ENCODE measurements at places on chromosomes 6 and 20.

GRCh38 chr6:157033428-157034140 is 256.4 kb downstream of the ARID1B start:
- no peak for DNase-seq

DNA sequence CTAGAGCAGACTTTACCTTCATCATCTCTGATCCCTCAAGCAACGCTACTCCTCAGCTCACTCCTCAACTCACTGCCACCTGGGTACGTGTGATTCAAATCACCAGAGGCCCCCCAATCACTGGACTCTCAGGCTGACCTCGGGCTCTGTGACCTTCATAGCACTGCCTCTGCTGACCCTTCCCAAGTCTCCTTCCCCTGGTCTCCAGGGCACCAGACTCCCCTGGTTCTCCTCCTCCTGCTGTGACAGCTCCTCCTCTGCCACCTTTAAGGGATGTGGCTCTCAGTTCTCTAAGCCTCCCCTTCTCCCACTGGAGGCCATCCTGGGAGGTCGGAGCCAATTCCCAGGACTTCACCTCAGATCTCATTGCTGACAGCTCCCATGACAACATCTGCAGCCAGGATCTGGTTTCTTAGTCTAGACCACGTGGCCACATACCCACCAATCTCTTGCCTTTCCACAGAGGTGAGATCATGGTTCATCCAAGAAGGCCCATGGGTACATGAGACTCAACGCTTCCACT is 90.4 kb downstream of the NFATC2 start:
- no peak for DNase-seq

- DNase-seq: no peak
Measured at GRCh38 chr20:35049776-35050352, 42.7 kb downstream of the TRPC4AP start.

DNA sequence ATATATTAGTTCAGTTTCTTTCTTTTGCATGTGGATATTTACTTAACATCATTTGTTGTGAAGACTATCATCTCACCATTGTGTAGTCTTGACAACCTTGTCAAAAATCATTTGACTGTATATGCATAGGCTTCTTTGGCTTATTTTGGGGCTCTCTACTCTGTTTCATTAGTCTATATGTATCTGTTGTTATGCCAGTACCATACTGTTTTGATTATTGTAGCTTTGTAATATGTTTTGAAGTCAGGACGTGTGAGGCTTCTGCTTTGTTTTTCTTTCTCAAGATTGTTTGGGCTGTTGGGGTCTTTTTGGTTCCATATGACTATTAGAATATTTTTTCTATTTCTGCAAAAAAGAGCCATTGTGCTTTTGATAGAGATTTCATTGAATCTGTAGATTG is 288.2 kb upstream of the RNF217 start:
- no peak for DNase-seq

GRCh38 chr6:10838794-10839333 is 525 bp upstream of the MAK start:
- no peak for DNase-seq

DNA sequence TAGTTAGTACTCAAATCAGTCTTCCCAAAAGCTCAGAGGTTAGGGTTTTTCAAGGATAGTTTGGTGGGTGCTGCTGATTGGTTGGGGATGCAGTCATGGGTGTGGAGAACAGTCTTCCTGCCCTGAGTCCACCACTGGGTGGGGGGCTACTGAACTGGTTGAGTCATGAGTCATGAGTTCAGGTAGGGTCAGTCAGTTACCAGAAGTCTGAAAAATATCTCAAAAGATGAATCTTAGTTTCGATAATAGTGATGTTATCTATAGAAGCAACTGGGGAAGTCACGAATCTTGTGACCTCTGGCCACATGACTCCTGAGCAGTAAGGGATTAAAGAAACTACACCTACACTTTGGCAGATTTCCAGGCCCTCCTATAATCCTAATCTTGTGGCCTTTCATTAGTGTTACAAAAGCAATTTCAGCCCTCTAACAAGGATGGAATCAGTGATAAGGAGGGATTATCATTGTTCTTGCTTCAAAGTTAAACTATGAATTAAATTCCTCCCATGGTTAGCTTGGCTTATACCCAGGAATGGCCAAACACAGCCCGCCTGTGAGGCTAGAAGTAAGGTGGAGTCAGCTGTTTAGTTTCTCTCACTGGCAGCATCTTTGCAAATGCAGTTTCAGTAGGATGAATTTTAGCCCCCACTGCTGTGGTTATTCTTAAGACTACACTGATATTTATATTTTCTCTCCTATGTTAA is 33.3 kb upstream of the NKAIN2 start:
- DNase-seq: no peak

DNA sequence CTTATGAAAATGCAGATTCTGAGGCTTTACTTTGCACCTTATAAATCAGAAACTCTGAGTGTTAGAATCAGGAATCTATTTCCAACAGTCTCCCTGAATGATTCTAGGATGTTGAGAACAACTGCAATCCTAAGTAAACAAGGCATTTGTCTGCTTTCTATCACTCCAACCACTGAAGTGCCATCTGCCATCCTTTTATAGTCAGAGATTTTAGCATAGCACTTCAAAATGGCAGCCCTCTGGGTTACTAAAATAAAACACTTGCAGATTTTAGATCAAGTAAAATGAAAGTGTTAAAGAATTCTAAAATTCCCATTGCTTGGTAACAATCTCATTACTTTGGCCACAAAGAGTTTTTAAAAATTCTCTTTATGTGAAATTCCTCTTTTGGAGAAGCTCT is 258.9 kb downstream of the CD109 start:
- no peak for DNase-seq

GRCh38 chr6:36376183-36376582 is 11.3 kb downstream of the ETV7 start:
- DNase-seq: no peak

GRCh38 chr6:106692112-106692818 is 62.9 kb downstream of the QRSL1 start:
- DNase-seq: no peak

DNA sequence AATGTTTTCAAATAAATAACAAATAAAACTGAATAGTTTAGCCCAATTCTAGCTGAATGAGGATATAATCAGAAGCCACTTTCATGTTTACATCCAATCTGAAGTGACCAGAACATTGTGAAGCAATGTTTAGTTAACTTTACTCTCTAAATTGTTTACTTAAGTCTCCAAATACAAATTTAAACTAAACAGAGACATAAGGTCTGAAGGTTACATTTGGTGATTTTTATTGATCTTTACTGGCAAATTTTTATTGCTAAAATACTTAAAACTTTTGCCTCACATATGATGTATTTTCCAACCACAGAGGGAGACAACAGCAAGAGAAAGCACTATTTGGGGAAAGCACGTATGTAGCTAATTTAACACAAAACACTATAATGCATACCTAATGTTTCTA is 106.8 kb upstream of the THEMIS start:
- DNase-seq: no peak

DNA sequence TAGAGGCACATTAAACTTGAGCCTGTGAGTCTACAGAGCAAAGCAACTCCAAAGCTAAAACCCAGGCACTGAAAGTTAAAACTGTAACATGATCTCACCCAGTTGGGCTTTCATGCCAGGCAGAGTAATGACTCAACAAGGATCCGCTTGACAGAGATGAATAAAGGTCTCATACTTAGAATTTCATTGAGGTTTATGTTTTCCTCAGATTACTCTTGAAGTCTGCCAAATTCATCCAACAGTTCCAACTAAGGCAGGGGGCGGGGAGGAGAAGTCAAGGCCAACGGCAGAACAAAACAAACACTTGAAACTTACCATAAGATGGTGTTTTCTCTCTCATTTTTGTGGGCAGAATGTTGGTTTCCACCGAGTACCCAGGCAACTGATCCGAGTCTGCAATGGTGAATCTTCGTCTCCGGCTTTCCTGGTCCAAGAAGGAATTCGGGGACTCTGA is 54.0 kb upstream of the IPCEF1 start:
- no peak for DNase-seq

DNA sequence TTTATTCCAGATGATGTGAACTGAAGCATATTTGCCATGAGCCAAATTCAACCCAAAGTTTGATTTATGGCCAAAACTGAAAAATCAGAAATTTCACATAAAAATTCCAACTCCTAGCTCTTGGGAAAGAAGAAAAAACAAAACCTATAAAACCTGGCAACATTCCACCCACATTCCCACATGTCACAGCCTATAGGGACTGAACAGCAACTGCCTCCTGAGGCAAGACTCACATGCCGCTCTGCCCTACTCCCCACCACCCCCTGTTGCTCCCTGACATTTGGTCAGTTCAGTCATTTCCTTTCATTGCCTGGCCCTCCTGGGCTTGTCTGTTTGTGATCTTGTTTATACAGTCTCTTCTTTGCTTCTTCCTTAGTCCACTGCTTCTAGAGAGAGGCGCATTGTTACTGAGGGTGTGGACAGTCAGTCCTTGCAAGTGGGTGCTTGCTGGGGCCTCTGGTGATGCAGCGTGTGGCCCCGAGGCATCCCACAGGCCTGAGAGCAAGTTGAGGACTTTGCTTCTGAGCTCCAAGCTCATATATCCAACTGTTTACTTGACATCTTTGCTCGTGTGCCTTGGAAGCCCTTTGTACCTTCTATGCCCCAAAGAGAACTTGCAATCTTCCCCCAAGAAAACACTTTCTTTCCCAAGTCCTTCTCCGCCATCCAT is 31.4 kb downstream of the NFATC2 start:
- DNase-seq: no peak

DNA sequence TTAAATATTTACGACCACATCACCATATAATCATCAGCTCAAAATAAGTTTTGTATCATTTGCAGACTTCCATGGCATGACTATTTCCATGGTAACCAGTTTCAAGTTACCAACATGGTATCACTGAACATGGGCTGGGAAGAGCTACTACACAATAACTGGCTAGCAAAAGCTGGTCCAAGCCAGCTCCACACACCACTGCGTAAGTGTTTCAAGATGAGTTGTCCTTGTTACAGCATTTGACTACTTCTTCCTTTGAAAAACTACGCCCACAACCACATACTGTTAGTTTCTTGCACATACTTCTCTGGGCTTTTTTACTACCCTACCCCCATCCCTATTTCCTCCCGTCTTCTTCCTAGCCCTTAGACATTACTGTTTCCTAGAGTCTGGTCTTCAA is 8.5 kb downstream of the CD164 start:
- no peak for DNase-seq

- no peak for DNase-seq
Measured at GRCh38 chr20:50146214-50146613, 7.3 kb downstream of the PEDS1 start.

GRCh38 chr6:21444711-21445260 is 148.8 kb upstream of the SOX4 start:
- no peak for DNase-seq

DNA sequence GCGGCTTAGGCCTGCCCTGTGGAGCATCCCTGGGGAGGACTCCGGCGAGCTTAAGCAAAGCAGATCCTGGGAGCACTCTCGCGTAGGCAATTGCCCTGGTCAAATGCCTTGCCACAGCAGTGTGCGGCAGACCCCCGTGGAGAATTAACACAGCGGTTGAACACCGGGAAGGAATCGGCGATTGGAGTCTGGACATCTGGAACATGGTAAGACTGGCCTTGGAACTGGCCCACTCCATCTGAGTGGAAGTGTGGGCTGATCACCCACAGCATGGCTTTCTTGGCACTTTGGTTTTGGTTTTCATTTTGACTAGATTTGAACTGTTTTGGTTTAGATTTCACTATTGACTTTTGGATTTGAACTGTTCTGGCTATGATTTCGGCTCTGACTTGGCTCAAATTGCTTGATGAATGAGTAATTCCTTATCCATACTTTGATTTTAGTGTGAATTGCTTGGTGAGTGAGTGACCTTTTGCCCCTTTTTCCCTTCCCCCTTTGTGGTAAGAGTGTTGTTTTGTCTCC is 300.7 kb downstream of the RNGTT start:
- no peak for DNase-seq

DNA sequence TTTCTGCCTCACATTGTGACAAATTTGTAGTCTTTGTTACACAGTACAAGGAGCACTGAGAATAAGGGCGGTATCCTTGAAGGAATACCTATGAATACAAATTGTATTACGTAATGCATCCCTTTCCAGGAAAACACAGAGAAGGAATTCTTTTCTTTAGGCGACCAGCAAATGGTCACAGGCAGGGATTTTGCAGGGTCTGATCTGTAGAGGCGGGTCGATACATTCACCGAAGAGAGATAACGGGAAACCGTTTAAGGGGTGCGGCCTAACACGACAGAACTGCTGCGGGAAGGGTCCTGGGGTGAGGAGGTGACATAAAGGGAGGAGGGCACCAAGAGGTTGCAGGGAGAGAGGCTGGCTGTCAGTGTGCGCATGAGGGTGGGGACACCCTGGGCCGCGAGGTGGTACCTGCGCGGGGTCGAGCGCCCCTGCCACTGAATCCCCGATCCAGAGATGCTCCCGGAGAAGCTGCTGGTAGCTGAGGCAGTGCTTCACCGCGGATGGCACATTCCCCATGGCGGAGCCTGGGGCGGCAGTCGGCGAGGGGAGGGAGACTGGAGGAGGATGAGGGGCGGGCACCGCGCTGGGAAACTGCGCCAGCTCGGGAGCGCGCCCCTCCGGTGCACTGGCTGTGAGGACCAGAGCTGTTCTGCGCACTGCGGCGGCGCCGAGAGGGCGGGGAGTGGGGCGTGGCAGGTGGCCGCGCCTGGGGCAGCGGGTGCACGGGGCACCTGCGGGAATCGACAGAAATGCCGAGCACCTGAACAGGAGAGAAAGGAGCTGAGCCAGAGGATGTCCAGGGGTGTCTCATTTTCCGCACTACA is at the start of gene HMGCLL1:
TSS of gene HMGCLL1 (minus strand) at position 656 of the 827 bp plus-strand sequence. CDS start at position 519, 137 bp downstream.
- no peak for DNase-seq

DNA sequence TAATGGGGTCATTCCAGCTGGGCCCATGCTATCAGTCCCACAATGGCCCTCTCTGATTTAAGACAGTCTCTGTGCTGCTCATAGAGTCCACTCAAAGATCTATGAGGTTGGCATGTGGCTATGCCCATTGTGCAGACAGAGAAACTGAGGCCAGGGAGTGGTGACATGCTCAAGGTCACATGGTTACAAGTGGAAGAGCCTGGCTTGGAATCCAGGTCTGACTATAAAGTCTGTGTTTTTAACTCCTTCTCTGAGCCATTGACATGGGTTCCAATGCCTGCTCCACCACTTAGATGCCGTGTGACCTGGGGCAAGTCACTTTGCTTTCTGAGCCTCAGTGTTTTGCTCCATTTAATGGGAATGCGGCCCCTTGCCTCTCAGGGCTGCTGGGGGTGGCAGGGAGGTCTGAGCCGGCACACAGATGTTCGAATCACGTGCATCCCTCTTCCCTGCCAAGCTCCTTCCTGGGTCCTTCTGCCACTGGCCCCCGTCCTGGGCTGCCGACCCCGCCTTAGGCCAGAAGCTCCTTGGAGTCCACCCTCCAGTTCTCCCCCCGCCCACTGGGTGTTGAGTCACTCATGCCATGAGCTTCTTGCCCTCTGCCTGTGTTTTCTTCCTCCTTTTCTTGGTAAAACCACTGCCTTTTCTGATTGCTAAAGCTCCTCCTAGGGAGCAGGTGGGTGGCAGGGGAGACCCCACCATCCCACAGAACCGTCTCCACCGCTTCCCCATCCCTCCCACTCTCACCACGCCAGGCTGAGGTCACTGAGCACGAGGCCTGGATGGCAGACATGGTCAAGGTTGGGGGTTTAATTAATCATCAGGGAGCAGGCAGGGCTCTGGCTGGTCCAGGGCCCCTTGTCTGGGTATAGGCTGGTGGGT is 35.7 kb downstream of the CEBPB start:
- DNase-seq: no peak

- DNase-seq: no peak
Measured at GRCh38 chr6:42777126-42777822, 4.6 kb upstream of the BICRAL start.

Measured in esophagus squamous epithelium (tissue), 5 donors.